Hematopoietic multipotent progenitor cell treated with erythropoietin and hydrocortisone succinate and interleukin-3 and kit ligand, for 8 days (in vitro differentiated cells): ENCODE measurements at places on chromosomes 1 and 21.
A peak's percentile ranks its signal among the peaks of the same experiment; 100 is the strongest.

DNA sequence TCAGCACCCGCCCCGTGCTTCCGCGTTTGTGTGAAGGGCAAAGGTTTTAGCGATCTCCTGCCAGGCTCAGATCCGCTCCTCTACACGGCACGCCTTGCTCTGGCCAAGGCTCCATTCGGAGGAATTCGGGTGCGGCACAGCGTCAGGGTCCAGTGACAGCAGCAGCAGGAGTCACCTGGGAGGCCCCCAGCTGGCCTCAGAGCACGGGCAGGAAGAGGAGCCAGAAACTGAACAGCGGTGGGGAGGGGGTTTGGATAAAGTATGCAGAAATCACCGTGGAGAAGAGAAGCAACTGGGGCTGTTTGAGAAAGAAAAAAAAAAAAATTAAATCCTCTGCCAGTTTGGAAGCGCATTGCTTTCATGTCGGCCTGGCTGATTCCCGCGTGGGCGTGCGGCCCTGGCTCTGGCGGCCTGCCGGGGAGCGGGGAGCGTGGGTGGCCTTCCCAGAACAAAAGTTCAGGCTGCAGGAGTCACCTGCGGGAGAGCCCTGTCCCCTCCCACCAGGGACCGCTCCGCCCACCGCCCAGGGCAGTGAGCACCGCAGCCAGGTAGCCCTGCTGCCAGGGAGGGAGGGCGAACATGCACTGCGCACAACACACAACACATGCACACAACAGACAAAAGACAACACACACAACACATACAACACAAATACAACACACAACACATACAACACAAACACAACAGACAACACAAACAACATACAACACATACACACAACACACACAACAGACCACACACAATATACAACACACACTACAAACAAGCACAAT, 107.6 kb downstream of the ETS2 start:
- peak; percentile 18 for DNase-seq

GRCh38 chr1:29218223-29218622, 12.5 kb downstream of the MECR start:
- no peak for DNase-seq

- DNase-seq = no peak
Measured at GRCh38 chr1:173573596-173573995, 29.3 kb downstream of the SLC9C2 start.

GRCh38 chr1:193694741-193695140, 508.3 kb upstream of the B3GALT2 start:
- no peak for DNase-seq

DNA sequence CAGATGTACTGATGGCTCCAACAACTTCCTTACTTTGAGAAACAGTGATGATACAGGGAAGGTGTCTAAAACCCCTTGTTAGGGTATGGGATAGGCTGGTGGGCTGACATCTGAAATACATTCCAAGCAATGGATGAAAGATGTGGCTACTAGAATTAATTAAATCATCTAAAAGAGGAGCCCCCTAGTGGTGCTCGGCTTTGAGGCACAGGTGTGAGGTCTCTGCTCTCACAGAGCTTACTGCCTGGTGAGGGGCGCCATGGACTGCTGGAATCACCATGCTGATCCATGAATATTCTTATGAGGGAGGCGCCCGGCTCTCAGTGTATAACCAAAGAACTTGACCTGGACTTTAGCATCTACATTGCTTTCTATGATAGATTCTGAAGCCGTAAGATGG, 48.5 kb downstream of the GNG4 start:
- peak; percentile 40 for DNase-seq

DNA sequence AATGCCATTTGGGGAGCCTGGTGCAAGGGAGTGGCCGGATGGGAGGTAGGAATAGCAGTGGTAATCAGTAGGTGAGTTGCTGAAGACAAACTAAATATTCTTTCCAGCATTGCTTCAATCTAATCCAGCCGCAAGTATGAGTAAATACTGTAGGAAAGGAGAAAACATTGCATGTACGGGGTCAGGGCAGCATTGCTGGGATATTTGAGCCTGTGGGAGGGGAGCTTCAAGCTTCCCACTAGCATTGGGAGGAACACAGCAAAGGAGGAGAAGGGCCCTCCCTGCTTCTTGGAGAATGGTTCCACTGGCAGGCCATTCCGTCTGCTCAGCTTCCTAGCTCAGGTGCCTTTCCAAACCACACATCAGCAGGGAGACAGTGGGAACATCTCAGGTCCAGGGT, 15.2 kb downstream of the CAPN2 start:
- DNase-seq = no peak

DNA sequence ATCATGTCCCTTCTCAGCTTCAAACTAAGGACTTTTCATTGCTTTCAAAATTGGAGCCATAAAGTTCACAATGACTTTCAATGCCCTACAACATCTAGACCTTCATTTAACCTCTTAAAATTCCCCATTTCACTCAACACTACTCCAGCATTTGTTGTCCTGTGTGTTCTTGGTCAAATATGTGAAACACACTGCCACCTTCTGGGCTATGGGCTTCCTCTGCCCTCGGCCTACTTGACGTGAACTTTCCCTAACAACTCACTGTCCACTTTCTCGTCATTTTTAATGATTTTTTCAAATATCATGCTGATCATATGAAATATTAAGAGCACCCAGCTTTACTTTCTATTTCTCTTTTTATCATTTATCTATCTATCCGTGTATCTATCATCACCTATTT, 2018.4 kb downstream of the NCAM2 start:
- no peak for DNase-seq

DNA sequence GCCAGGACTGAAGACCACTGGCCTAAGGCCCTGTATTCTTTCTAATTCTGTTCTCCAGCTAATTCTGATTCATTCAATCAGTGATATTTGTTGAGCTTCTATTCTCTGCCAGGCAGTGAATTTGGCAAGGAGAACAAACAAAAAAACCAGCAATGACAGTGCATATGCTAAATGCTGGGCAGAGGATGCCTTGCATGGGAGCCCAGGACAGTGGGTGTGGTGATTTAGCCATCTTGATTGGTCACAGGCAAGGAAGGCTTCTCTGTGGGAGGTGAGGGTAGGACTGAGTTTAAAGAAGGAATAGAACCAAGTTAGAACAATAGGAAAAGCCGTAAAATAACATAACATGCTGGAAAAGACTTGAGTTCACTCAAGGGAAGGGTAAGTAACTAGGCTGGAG, 9.2 kb upstream of the CPT2 start:
- DNase-seq = no peak

DNA sequence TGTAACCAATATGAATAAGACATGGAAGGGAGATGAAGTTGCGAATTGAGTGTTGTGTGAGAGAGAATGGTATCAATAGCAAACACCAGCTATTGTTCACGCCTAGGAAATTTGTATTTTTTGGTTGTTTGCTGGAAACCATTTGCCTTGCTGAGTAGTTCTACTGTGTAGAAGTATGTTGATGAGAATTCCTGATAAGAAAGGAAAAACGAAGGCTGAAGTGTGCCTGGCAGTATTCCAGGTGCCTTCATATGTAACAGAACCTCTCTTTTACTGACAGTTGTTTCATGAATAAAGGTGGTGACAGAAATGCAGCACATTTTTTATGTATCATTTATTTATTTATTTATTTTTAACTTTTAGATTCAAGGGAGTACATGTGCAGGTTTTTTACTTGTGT, 79.5 kb downstream of the SDCCAG8 start:
- DNase-seq = no peak

DNA sequence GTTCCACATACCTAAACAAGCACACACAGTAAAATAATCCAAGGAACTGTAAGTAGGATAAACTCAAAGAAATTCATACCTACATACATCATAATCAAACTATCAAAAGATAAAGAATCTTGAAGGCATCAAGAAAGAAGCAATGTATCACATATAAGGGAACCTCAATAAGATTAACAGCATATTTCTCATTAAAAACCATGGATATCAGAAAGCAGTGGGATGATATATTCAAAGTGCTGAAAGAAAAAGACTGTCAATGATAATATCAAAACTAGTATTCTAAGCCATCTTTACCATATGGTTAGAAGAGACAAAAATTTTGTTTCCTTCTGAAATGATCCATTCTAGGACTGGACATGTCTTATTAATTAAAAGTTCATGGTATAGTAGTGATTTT, 37.1 kb upstream of the ADAM30 start:
- DNase-seq = no peak
